ENCODE measurements at places on chromosomes 2 and 18.

GRCh38 chr18:38454764-38455469 lies 889.3 kb upstream of the CELF4 start:
- no peak for DNase-seq

DNA sequence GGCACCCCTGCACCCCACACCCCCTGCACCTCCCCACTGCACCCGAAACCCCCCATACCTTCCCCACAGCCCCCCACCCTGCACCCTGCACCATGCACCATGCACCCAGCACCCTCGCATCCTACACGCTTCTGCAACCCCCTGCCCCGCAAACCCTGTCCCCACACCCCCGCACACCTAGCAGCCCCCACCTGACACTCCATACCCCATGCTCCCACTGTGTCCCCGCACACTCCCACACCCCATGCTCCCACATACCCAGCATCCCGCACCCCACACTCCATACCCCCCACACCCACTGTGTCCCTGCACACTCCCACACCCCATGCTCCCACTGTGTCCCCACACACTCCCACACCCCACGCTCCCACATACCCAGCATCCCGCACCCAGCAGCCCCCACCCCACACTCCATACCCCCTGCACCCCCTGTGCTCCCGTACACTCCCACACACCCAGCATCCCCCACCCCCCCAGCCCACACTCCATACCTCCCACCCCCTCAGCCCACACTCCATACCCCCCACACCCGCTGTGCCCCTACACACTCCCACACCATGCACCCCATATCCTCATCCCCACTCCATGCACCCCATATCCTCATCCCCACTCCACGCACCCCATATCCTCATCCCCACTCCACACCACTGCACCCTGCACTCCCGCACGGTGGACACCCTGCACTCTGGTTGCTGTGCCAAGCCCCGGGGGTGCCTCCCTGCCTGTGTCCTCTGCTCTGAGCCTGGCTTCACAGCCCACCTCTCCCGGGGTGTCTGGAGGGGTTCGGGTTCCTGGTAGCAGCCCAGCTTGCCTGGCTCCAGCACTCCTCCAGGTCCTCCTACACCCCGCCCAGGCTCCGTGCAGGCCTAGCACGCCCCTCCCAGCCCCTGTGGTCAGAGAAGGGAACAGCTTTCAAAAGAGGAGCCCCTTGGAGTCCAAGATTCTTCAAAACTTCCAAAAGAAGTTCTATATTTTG lies 93.9 kb upstream of the CTDP1 start:
- no peak for DNase-seq

DNA sequence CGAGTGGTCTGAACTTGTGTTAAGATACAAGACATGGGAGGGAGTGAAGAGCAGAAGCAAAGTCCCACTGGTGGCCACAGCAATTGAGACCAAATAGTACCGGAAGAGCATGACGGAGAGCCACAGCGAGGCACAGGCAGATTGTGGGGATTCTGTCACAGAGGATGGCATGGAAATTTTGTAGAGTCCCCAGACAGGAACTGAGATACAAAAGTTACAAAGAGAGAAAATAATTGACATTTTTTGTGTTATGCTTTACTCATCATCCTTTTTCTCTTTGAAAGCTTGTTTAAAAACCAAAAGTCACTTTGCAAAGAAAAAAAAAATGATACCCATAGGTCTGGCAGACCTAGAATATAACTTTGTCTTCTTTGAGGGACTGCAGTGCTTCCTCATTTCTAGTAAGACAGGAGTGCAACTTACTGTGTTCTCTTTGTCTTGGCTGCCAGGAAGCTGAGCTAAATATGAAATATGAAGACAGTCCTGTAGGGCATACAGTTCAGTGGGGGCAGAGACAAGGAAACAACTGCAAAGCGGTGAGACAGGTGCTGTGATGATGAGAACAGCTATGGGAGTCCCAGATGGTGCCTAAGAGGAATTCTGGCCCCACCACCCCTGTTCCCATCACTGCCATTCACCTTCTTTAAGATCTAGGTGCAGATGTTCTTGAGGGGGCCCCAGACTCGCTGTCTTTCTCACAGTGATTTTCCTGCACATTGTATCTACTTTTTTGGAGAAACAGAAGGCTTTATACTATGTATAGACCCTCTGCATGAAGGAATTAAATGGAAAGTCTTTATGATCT lies 5.2 kb downstream of the ARHGAP25 start:
- DNase-seq: no peak

GRCh38 chr2:119071476-119071875 lies 87.1 kb downstream of the C1QL2 start:
- DNase-seq: no peak

- no peak for DNase-seq
These were observed 22.5 kb downstream of the TMEM178A start for GRCh38 chr2:39688181-39688580.

- DNase-seq: no peak
These were observed 617.3 kb downstream of the KCNJ3 start for GRCh38 chr2:155315768-155316167.

DNA sequence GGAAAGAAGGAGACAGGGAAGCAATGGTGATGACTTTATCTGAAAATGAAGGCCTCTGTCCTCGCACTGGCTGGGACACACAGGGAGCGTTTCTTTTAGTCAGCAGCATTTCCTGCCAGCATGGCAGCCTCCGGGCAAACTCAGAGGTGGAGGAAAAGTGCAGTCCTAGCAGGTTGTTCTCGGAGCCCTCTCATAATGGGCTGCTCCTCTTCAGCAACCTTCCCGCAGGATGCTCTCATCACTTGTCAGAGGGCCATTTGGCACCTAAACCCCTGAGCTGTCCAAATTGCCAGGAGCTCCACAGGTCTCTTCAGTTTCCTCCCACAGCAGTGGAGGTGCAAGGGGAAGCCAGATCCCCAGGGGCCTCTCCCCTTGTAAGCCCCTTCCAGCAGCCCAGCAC lies 6.2 kb downstream of the STK39 start:
- no peak for DNase-seq

DNA sequence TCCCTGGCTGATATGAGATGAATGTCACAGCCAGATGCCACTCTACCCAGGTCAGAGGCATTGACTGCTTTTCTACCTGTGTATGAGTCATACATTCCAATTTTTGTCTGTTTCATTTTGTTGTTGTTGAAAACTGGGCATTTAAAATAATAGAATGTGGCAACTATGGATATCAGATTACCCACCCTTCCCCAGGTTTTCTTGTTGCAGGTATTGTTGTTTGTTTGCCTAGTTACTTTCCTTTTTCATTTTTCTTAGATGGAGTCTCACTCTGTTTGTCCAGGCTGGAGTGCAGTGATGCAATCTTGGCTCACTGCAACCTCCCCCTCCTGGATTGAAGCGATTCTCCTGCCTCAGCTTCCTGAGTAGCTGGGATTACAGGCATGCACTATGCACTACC lies 70.2 kb downstream of the LRRC30 start:
- no peak for DNase-seq

GRCh38 chr2:215738351-215738750 lies 275.0 kb downstream of the MREG start:
- no peak for DNase-seq

DNA sequence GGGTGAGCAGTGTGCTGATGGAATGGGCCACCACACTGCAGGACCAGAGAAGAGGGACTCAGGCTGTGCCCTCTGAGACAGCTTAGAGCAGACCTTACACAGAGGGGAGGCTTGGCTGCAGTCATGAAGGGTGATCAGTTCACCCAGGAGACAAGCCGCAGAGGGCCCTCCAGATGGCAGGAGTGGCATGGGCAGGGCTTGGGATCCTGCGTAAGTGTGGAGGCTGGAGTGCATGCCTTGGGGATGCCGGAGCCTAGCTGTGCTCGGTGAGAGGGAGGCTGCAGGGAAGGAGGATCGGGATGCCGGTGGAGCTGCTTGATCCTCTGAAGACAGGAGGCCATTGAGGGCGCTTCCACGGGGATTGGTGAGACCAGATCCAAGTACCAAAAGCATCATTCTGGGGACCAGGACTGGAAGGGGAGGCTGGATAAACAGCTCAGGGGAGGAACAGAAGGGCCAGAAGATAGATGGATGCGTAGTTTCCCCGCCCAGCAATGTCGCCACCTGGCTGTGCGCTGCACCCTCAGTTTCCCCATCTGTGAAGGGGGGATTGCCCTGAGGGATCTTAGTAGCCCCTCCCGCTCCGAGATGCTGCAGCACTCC lies 163.4 kb downstream of the INHBB start:
- DNase-seq: no peak

- no peak for DNase-seq
These were observed 12.2 kb upstream of the ACKR3 start for GRCh38 chr2:236557306-236558030.

DNA sequence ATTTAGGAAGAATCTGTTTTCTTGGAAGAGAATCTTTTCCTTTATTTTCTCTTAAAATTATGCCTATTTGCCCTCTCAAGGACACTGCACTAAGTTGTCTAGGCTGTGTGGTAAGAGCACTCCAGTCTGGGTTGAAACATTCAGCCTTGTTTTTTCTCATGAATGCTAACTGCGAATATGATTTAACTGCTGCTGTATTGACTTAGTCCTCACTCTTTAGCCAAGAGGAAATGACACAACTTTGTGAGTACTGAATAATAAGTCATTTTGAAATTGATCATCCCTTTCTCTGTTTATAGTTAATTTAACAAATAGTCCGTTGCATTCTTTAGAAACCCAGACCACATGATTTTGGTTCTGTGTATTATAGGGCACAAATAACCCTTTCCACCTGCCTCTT lies 4.5 kb upstream of the RND3 start:
- DNase-seq: no peak

DNA sequence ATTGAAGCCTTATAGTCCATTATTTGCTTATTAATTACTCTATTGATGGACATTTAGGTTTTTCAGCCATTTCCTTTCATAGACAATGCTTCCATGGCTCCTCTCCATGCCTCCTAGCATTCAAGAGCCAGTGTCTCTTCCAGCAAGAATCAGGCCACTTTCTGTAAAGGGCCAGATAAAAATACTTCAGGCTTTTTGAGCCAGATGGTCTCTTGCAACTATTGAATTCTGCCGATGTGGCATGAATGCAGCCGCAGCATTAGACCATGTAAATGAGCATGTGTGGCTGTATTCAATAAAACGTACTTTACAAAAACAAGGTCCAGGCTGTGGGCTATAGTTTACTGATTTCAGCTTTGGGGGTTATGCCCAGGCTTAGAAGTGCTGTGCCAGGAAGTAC lies 38.5 kb downstream of the TRAF3IP1 start:
- DNase-seq: no peak

DNA sequence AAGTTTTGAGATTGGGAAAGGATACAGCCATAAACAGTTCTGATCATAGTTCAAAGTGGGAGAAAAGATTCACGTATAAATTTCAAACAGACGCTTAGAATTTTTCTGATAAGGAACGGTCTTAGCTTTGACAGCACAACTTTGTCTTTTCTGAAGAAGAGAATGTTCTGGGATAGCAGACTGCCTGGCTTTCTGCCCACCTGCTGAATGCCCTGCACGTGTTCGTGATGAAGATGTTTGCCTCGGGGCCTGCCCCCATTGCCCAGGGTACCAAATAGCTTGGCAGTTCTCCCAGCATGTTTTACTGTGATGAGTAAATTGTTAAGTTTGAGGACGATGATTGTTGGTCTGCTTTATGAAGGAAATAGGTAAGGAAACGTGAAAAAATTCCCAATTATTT lies 4.6 kb downstream of the MRPL33 start:
- no peak for DNase-seq

DNA sequence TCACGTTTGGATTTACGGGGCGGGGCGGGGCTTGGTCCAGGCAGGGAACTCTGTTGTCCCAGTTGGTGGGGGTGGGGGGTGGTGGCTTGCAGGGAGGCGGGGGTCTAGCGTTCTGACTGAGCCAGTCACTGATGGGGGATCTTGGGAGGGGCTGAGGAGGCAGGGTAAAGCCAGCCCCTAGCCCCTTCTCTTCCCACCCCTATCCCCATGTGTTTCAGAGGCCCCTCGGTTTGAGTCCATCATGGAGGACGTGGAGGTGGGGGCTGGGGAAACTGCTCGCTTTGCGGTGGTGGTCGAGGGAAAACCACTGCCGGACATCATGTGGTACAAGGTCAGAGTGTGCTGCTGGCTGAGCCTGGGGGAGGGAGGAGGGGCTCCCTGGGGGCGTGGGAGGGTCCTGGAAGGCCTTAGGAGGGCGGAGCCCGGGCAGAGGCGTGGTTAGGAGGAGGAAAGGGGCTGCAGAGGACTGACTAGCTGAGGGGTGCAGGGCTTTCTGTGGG lies 22.0 kb upstream of the GMPPA start:
- DNase-seq: no peak

Measured in stimulated activated CD8-positive, alpha-beta memory T cell treated with anti-CD3 and anti-CD28 coated beads, Interleukin-15, amount 100 ng/mL, for 4 hours (primary cell).